ENCODE measurements at places on chromosomes 16 and 17. TPM values are rescaled to one million over a fixed set of nuclear protein-coding genes. Genes with fewer than 3 reads are reported as not detected.

Gene CLEC10A
- total RNA-seq: not detected

Gene LAT
- 5.5 TPM for total RNA-seq

Gene TOB1
- total RNA-seq: 24.4 TPM

DNA sequence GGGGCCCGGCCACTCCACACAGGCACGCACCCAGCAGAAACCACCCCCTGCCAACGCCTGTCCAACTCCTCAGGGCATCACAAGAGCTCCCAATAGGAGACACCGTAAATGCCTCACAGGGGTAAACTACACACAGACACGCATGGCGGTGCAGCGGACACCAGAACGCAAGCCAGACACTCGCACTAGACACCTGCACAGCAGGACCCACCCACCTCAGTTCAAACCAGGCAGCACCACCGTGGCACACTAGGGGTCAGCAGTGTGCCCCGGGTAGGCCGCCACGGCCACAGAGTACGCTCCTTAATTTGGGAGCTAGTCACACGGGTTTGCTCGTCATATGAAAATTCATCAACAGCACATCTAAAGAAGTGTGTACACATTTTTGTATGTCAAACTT lies 3.4 kb downstream of the SLC38A10 start:
- peaks cover 8% of the 10 kb centered on the region for H3K36me3 ChIP-seq
- no peaks in the 10 kb centered on the region for H3K27me3 ChIP-seq
- H3K4me1 ChIP-seq: peaks cover 7% of the 10 kb centered on the region
- DNase-seq: peak; percentile 66
- no peak overlapping the region for H3K4me3 ChIP-seq
- H3K27ac ChIP-seq: no peak overlapping the region
